ENCODE measurements at places on chromosomes 3 and 15.

DNA sequence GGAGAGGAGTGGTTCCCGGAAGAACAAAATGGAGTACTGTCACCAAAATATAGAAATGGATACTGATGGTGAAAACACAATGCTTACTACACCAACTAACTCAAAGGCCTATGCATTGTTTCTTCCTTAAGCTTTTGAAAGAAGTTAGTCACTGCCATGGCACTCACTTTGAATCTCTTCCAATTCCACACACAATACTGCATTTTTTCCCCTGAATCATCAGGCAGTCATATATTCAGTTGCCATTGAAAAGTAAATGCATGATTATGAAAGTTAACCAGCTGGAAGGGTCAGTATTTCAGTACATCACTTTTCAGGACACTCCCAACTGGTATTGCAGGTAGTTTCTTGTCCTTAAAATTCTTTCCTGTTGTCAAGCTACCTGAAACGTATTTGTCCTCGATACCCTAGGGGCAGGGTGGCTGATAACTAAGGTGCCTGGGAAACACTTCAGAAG, 9.0 kb upstream of the LRRFIP2 start:
- no peak for DNase-seq

- peak; percentile 43 for DNase-seq
These were observed 10.6 kb downstream of the PARP14 start for GRCh38 chr3:122691195-122691594.

- DNase-seq = no peak
These were observed 24.3 kb upstream of the GP5 start for GRCh38 chr3:194423317-194423716.

GRCh38 chr3:127141921-127142730, 50.8 kb upstream of the PRR23E start:
- DNase-seq = no peak

DNA sequence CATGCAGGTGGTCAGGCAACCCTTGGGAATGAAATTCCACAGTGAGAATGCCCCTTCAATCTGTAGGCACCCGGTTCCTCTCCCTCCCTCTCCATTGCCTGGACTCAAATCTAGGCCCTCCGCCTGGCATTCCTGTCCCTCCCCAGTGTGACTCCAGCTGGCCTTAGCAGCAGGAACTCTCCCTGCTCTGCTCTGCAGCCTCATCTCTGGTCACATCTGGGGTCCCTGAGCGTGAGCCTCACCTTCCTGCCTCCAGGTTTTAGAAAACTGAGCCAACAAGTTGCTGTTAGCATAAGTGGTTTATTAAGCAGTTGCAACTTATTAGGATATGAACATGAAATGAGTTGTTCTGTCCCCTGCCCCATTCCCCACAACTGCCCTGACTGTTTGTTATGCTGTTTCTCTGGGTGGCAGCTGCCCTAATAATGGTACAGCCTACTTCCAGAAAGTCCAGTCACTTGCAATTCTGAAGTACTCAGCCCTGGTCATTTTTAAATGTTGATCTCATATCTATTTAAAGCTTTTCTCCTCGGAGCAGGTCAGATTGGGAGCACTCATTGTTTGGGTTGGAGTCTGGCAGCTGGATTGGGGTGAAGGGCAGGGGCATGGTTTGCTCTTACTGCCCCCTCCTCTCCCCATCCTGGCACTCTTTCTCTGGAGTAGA, 63.0 kb upstream of the ANKRD34C start:
- DNase-seq = no peak
